Stimulated activated CD4-positive, alpha-beta T cell treated with anti-CD3 and anti-CD28 coated beads, Interleukin-12 subunit alpha, Interleukin-12 subunit beta, amount 100 ng/mL, for 24 hours (primary cell): ENCODE measurements at places on chromosomes 5 and 9.

DNA sequence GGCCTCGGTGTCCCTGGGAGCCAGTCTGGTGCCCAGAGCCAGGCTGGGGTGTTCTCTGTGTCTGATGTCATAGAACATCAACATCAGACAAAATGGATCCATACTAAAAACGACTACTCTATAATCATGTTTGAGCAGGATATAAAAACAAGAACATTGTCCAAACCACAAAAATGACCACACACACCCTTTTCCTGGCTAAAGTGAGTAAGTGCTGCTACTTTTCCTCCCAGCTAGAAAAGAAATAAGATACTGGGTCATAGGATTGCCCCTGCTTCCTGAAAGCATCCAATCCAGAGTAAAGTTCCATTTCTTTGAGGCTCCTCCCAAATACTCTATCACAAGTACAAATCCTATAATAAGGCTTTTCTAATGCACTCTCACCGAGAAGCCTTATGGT lies 19.7 kb upstream of the TRAF1 start:
- no peak for DNase-seq

DNA sequence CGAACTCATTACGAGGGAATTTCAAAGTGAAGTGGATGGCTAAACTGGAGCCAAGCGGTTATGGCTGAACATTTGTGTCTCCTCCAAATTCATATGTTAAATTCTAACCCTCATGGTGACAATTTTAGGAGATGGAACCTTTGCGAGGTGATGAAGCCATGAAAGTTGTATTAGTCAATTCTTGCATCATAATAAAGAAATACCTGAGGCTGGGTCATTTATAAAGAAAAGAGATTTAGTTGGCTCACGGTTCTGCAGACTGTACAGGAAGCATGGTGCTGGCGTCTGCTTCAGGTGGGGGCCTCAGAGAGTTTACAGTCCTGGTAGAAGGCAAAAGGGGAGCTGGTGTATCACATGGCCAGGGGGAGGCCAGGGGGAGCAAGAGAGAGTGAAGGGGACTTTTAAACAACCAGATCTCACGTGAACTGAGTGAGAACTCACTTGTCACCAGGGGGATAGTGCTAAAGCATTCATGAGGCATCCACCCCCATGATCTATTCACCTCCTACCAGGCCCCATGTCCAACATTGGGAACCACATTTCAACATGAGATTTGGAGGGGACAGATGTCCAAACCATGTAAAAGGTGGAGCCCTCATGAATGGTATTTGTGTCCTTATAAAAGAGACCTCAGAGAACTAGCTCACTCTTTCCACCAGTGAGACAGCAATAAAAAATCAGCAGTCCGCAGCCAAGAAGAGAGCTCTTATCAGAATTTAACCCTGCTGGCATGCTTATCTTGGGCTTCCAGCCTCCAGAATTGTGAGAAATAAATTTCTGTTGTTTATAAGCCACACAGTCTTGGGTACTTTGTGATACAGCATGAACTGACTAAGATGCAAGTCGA lies 143.4 kb downstream of the MTRR start:
- no peak for DNase-seq

DNA sequence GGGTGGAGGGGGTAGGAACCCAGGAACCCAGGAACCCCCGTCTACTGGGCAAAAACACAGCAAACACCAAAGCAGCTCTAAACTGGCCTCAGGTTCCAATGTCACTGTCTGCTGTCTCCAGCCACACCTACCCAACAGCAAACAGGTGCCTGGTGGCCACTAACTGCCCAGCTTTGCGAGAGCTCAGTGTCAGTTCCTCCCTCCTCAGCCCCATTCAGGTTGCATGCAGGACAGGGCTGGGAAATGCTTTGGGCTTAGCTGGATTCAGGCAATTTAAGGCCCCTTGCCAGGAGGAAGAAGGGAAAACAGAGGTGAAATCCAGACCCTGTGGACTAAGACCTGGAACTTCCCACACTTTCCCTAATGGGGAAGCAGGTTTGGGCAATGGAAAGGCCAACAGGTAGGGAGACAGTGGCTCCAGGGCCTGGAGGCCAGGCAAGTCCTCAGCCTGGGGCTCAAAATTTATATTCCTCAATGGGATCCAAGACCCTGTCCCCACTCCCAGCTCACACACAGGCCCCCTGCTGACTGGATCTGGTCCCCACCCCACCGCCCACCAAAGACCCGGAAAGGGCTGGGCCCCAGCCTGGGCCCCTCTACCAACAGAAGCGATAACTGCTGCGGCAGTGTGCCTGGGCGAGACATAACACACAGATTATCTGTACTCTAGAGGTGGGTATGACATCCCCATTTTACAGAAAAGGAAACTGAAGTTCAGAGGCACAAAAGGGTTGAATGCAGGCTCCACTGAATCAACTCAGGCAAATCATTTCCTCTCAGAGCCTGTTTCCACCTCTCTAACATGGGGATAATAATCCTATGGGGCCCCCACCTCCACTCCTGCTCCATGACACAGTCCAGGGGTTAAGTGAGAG lies 3.5 kb downstream of the EEIG1 start:
- DNase-seq = no peak

- DNase-seq = no peak
Observed at GRCh38 chr5:115500225-115500624, 44.4 kb downstream of the FEM1C start.

DNA sequence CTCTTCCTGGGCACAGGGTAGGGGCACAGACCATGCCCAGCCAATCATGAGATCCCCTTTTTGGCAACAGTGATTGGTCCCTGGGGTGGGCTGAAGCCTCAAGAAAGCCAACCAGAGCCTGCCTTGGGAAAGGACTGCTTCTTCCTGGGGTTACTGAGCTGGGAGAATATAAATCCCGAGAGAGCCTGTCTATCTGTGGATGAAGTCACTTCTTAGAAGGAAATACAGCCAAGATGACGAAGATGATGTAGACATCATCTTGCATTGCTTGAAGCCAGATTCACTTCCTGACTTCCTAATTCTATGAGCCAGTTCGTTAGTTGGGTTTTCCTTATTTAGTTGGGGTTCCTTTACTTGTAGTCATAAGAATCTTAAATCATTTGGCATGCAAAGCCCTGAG lies 50.1 kb upstream of the PWWP2A start:
- DNase-seq = no peak

- DNase-seq = no peak
Observed at GRCh38 chr5:139654464-139654863, 6.3 kb downstream of the CXXC5 start.

DNA sequence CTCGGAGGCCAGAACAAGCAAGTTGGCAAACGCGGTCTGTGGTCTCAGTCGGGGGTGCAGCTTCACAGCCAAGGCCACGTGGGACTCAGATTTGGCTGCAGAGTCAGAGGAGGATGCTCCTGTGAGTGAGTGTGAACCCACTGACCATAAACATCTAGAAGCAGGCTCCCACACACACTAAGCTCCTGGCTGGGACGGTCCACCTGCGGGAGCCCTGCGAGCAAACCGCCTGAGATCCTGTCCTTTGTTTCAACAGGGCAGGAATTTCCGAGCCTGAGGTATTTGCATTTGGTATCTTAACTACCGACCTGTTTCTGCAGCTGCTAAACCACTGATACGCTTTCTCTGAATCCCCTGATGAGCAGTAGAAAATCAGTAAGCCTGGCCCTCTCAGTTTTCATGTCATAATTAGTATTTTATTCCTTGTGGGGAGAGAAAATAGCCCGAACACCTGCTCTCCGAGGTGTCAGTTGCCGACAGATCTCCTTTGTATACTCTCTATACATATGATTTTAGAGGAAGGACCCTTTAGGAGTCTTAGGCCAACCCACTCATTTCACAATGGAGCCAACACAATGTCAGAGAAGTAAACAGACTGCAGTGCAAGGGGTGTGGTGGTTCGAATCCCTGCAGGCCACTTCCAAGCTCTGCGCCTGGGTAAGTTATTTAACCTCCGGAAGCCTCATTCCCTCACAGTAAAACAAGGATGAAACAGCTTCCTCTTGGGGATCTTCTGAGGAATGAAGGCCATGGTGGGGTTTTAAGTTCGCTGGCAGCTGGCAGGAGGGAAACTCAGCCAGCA lies 40.9 kb upstream of the PWWP2A start:
- DNase-seq = no peak

DNA sequence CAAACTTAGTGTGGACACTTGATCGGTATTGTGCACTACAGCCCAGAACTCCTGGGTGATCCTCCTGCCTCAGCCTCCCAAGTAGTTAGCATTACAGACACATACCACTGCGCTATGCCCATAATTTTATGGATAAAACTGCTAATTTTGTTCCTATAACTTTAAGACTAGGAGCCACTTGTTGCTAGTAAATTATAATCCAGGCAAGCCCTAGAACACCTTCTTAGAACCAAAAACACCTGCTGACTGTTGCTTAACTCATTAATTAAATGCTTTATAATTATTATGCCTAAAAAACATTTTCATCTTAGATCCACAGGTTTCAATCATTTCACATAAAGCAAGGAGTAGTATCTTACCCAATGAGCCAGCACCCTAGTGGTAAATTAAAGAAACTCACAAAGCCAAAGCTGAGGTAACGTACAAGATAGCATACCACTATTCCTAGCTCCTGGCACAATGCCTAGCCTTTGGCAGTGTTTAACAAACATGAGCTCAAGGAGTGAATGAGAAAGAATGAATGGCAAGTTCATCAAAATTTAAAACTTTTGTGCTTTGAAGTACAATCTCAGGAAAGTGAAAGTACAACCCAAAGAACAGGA lies 5.4 kb downstream of the MRPS27 start:
- no peak for DNase-seq

- no peak for DNase-seq
Observed at GRCh38 chr5:13322769-13323168, 621.7 kb downstream of the DNAH5 start.

GRCh38 chr5:64839936-64840335 lies 71.2 kb downstream of the CWC27 start:
- no peak for DNase-seq

GRCh38 chr9:37036776-37037502 lies 2.9 kb upstream of the PAX5 start:
- DNase-seq = no peak

- DNase-seq = no peak
Observed at GRCh38 chr9:112894699-112895098, 4.0 kb upstream of the SLC46A2 start.

GRCh38 chr9:137055385-137056364 lies 1.8 kb upstream of the ENTPD2 start:
- no peak for DNase-seq

DNA sequence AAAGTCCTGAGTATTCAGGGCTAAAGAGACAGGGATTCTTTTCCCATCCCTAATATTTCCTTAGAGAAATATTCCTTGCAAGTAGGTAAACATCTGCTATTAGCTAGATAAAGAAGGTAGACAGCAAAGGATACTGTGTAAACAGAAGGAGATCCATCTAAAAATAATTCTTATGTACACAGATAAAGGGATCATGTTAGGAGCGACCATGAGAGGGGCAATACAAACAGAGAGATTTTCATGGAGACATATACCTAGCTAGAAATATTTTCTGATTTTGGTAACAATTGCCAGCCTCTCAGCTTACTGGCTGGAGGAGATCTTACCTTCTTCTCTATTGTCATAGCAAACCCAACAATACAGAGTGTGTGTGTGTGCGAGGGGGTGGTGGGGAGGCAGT lies 184.6 kb upstream of the DMAC1 start:
- no peak for DNase-seq

- no peak for DNase-seq
Observed at GRCh38 chr5:67346611-67347010, 150.0 kb upstream of the CD180 start.

DNA sequence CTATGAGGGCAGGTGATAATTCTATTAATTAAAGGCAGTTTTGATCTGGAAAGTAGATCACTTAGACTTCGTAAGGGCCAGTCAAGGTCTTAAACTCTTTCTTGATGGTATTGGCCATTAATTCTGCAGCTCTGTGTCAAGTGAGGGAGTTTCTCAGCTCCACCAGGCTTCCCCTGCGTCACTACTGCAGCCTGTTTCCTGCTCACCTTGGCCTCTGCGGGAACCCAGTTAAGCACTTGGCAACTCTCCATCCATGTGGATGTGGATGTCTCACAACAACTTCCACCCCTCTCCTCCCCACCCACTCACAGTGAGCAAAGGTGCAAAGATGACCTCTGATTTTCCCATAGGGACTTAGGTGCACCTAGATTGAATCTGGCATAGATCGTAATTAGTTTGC lies 191.6 kb downstream of the PLK2 start:
- DNase-seq = no peak

GRCh38 chr9:97543561-97543960 lies 42.1 kb downstream of the TMOD1 start:
- no peak for DNase-seq

DNA sequence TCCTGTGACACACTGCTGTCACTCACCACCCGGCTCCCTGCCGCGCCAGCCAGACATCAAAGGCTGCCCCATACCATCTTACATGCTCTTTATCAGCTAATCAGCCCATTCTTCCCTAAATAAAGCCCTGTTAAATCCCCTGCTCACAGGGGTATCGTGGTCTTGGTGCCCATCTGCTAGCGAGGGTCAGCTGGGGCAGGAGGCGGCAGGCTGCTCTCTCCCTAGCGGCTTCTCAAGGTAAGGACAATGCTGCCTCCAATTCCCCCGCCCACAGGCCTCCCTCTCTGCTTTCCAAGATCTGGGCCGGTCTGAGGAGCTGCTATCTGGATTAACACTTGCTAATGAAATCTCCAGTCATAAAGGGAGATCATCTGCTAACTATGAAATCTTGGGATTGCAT lies 26.8 kb downstream of the BARHL1 start:
- DNase-seq = no peak

DNA sequence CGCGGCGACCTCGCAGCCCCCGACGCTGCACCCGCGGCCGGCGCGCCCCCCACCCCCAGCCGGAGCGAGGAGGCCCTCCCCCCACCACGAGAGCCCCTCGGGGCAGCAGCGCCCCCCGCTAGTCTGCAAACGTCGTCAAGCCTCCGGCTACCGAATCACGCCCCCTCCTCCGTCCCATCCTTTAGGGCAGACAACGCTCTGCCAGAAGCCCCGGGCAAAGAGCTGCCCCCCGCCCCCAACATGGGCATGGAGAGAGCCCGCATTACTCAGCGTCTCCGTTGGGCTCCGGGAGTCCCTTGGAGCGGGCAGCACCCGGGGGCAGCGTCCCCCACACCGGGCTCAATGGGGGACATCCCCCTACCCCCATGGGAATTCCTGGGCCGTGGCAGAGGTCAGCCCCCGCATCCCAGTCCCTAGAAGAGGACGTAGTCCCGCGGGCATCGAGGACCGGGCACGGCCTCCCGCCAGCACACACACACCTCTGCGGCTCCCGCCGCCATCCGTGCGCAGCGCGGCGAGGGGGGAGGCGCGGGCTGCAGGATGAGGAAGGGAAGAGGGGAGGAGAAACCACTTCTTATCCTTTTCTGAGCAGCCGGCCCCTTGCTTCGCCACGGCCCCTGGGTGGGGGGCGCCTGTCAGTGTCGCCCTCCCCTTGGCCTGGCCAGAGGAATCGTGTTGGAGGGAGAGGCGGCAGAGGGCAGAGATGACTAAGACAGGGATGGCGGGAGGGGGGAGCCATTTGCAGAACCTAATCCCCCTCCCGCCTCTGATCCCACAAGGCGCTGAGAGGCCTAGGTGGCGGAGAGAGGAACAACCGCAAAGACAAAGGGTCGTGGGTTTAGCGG lies 750 bp downstream of the DNM1 start:
- no peak for DNase-seq
